Mesenchymal stem cell (in vitro differentiated cells and primary cell): ENCODE measurements at places on chromosomes 3 and 15.

GRCh38 chr15:62071711-62072308, 5.0 kb downstream of the C2CD4A start:
- peak; percentile 50 for DNase-seq

DNA sequence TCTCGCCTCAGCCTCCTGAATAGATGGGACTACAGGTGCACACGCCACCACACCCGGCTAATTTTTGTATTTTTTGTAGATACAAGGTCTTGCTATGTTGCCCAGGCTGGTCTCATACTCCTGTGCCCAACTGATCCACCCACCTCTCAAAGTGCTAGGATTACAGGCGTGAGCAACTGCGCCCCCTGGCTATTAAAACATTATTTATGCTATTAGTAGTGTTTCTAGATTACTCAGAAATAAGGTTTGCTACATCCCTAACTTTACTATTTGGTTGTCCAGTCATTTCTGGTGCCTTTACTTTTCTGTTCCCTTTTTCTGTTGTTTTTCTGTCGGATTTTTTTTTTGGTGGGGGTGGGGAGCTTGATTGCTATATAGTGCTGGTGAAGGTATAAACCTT, 393.6 kb upstream of the TPM1 start:
- peak; percentile 21 for DNase-seq

DNA sequence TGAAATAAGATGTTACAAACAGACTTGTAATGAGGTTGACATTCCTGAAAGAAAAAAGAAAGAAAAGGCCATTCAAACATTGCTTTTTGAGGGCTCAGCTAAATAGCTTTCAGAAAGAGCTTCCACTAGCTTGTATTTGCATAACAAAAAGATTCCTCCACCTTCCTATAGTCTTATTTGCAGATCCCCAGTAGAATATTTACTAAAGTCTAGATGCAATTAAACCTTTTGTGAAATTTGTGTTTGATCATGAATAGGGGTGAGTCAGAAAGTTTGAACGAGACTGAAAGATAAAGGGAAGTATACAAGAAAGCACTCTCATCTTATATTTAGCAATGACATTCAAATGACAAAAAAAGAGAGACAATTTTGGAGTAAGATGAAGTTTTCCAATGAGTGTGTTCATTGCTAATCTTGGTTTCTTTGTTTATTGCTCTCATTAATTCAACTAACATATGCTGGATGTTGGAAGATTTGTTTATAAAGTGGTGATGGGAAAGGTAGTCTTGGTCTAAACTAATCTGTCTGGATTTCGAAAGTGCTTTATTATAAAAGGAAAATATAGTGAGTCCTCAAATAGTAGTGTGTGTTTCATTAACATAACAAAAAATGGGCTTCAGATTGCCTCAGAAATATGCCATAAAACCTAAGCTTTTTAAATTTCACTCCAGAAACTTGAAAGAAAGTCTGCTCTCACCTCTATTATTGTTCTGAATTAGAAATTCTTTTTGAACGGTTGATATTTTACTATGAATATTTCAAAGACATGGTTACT, 9.1 kb upstream of the CADPS start:
- DNase-seq = no peak

DNA sequence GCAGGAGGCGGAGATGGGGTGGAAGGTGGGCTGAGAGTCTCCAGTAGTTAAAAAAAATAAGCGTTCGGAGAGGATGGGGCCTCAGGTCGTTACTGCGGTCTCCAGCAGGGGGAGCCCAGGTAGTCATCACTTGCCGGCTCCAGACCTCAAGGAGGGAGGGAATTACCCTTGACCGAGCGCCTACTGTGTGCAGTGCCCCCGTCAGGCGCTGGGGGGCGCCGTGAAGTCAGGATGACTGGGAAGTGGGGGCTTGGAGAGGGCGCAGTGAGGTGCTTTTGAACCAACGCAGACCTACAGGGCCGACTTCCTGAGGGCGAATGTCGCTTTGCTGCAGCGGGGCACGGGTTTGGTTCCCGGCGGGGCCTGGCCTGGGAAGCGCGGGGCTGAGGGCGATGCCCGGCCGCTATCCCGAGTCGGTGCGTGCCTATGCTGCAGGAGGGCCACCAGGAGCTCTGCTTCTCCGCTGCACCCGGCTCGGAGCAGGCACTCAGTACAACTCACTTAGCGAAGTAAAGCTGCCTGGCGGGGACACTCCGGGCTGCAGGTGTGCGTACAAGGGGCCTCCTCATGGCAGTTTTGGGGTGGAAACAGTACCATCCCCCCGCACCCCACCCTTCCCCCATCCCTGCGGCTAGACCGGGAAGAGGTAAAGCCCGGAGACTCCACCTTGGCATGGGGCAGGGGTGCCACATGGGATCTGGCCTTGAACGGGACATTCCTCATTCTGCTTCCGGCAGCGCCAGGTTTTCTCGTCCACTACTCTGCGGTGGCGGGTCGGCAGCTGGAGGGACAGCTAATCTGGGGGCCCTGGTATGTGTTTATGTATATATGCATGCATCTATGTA, 79.8 kb downstream of the RHCG start:
- peak; percentile 53 for DNase-seq

GRCh38 chr3:119069725-119070124, 35.1 kb upstream of the IGSF11 start:
- DNase-seq = no peak

- DNase-seq = no peak
Observed at GRCh38 chr3:119261055-119261454, 20.4 kb upstream of the B4GALT4 start.

GRCh38 chr3:124810970-124811369, 76.2 kb downstream of the ITGB5 start:
- no peak for DNase-seq

- no peak for DNase-seq
Observed at GRCh38 chr15:93001881-93002280, 87.1 kb downstream of the RGMA start.

DNA sequence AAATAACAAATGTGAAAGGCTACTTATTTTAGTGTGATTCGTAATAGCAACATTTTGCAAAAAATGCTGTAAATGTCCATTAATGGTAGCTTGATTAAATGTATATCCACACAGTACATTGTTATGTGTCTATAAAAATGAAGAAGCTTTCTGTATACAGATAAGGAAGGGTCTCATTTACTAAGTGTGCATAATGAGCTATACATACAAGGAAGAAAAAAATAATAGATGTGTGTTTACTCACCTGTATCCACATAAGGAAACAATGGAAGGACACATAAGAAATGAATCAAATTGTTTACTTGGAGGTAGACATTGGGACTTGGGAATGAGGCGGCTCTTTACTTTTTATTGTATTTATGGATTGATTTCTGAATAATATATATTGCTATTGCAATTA, 34.9 kb downstream of the MED12L start:
- no peak for DNase-seq

DNA sequence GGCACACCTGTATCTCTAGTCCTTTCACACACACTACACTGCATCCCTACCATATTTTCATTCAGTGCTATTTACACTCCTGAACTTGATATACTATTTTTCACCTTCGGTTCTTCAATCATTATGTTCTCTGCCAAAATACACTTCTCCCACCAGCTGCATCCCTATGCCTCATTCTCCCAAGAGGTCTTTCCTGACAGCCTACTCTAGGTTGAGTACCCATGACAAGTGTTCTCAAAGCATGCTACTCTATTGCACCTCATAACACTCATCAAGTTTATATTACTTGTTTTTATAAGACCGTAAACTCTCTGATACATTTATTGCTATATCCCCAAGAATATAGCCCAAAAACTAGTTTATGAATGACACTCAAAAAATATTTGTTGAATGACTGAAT, 549.5 kb downstream of the PYDC2 start:
- DNase-seq = no peak

- no peak for DNase-seq
Observed at GRCh38 chr15:89356634-89357298, 22.1 kb upstream of the POLG start.

GRCh38 chr3:79994397-79994796, 226.6 kb upstream of the ROBO1 start:
- DNase-seq = no peak

DNA sequence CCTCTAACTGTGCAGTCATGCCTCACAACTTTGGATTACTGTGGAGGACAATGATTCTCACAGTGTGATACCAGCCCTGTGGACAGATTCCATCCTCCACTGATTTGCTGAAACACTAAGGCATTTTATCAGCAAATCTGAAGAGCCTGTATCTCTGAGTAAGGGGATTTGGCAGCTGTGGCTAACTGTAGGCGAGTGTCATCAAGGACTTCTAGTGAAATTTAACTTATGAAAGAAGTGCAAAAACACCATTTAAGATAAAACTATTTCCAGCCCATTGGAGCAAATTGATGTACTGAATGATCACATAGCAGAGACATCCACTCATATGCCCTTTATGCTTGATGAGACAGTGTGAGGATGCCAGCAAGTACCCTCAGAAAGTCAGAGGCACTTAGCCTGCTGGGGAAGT, 13.9 kb upstream of the TMPRSS7 start:
- no peak for DNase-seq

GRCh38 chr15:93848490-93848889, 382.9 kb upstream of the MCTP2 start:
- no peak for DNase-seq

DNA sequence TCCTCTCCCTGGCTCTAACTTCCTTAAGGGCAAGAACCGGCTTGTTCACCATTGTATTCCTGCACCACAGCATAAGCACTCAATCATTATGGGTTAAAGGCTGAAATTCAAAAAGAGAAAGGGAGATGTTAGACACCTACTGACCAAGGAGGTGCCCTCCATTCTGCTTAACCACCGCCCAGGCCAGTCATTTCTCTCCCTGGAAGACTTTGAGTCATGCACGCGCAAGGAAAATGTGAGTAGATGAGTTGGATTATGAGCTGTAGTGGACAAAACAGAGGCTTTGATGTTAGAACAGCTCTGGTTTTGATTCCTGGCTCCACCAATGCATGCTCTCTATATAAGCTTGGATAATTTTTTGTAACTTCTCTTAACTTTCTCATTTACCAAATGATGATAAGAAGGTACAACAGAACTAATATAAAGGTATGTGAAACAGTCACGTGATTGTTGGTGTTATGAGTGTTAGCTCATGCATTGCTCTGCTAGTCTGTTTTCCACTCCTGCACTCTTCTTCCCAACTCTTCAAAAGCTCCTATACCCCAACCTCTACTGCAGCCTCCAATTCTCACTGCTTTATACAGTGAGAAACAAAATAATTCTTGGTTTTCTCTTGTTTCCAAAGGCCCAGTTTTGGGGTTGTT, 148.4 kb upstream of the ATP11B start:
- DNase-seq = no peak

- no peak for DNase-seq
Observed at GRCh38 chr3:157823050-157823449, 283.2 kb downstream of the SHOX2 start.
